ENCODE measurements at places on chromosomes 1 and 21.

DNA sequence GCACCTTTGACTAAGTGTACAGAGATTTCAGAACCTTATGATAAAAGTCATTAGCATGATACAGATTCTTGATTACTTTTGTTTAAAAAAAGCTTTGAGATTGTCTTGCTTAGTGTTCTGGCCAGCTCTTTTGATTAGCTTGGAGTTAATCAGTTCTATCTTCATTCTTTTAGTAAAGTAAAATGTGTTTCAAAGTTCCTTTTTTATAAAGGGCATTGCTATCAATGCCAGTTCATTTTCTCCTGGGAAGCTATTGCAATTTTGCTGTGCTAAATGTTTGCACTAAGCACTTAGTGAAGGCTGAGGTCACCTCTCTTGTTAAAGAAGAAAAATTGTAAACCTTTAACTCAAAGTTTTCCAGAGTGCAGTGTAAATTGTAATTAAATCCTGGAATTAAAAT lies 946.7 kb upstream of the TMPRSS15 start:
- no peak for DNase-seq

DNA sequence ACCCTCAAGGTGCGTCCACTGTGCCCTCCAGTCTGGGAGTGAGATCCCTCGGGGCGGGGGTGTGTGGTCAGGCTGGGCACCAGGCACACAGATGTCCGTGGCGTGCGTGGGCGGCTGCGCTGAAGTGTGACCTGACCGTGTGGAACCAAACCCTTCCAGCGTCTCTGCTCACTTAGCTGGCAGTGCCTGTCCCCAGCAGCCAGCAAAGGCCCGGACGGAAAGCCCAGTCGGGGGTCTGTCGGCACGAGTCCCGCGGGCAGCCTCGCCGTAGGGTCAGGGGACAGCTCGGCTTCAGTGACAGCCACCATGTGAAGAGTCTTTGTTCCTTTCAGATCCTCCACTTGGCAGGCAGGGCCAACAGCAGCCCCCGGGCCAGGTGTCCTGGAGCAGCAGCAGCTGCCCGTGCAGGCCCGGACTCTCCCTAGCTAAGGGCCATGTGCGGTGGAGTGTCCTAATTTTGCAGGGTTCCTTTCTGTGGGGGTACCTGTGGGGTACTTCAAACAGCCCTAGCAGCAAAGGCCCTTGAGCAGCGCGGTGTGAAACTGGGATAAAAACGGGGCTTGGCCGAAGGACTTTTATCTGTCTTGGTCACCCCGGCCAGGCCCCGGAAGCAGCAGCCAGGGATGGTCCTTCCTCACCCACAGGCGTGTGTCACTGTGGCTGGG lies 11.6 kb downstream of the TTLL10 start:
- DNase-seq = no peak

- no peak for DNase-seq
Observed at GRCh38 chr1:20321573-20321972, 30.9 kb downstream of the VWA5B1 start.

- no peak for DNase-seq
Observed at GRCh38 chr1:185681034-185681633, 53.1 kb upstream of the HMCN1 start.

DNA sequence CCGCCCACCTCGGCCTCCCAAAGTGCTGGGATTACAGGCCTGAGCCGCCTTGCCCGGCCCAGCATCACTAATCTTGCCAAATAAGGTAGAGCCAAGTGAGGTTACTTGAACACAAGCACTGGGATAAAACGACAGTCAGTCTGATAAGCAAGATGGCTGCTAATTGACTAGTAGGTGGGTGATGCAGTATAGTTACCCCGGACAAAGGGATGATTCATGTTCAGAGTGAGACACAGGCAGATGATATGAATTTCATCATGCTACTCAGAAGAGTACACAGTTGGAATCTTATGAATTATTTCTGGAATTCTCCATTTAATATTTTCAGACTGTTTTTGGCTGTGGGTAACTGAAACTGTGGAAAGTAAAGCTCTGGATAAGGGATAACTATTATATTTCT lies 178.4 kb downstream of the USP25 start:
- no peak for DNase-seq

GRCh38 chr1:180026556-180026955 lies 71.9 kb downstream of the CEP350 start:
- DNase-seq = no peak

DNA sequence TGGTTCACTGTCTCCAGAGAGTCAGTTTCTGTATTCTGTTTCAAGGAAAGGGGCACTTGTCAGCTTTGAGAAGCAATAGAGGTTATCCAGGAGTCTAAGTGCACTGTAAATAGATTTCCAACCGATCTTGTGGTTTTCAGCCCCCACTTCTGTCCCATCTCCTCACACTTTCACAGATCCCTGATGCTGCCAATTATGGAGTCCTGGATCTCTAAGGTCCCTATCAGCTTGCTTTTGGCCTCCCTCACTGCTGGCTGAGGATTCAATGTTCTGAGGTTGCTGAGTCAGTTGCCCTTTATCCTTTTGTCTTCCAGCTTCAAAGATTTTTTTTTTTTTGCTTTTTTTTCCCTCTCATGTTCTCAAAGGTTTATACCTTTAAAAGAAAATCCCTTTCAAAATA lies 98.4 kb downstream of the DIRAS3 start:
- no peak for DNase-seq

GRCh38 chr1:39088658-39089057 lies 62.5 kb downstream of the NDUFS5 start:
- no peak for DNase-seq

- no peak for DNase-seq
Observed at GRCh38 chr1:97332716-97333115, 588.1 kb downstream of the DPYD start.

GRCh38 chr1:55959136-55959548 lies 620.2 kb downstream of the PLPP3 start:
- DNase-seq = no peak

DNA sequence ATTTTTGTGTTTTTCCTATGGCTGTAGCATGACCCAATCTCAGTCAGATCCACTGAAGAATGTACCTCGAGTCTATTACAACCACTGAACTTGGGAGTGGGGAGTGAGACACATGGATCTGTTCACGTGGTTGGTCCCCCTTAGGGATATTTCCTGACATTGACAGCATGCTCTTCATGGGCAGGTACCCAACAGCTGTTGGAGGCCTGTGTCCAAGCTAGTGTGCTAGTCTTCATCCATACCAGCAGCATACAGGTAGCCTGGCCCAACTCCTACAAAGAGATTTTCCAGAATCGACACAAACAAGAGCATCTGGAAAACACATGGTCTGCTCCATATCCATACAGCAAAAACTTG lies 34.2 kb upstream of the HSD3B1 start:
- DNase-seq = no peak

DNA sequence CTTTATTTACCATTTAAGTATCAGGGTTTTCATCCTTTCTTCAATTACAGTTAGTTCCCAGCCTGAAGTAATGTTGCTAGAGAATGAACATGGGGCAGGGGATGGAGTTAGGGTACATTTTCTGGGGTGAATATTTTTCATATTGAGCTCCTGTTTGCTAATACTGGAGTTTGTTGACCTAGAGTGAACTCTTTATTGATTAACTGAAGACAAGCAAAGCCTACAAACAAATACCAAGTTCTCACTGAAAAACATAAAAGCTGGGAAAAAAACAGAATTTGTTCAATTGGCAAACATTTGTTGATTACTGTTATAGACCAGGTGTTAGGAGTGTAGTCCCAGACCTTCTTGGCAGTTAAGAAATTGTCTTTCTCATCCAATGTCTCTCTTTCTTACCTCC lies 28.2 kb upstream of the PIGV start:
- DNase-seq = no peak

- DNase-seq = no peak
Observed at GRCh38 chr1:54332781-54333585, 73.2 kb downstream of the SSBP3 start.

GRCh38 chr21:38136201-38136600 lies 120.6 kb upstream of the KCNJ15 start:
- no peak for DNase-seq

GRCh38 chr1:172292840-172293239 lies 127.6 kb upstream of the C1orf105 start:
- DNase-seq = no peak

GRCh38 chr21:28237661-28238060 lies 755.0 kb downstream of the LTN1 start:
- no peak for DNase-seq

GRCh38 chr1:60619581-60619980 lies 462.8 kb upstream of the NFIA start:
- DNase-seq = no peak

DNA sequence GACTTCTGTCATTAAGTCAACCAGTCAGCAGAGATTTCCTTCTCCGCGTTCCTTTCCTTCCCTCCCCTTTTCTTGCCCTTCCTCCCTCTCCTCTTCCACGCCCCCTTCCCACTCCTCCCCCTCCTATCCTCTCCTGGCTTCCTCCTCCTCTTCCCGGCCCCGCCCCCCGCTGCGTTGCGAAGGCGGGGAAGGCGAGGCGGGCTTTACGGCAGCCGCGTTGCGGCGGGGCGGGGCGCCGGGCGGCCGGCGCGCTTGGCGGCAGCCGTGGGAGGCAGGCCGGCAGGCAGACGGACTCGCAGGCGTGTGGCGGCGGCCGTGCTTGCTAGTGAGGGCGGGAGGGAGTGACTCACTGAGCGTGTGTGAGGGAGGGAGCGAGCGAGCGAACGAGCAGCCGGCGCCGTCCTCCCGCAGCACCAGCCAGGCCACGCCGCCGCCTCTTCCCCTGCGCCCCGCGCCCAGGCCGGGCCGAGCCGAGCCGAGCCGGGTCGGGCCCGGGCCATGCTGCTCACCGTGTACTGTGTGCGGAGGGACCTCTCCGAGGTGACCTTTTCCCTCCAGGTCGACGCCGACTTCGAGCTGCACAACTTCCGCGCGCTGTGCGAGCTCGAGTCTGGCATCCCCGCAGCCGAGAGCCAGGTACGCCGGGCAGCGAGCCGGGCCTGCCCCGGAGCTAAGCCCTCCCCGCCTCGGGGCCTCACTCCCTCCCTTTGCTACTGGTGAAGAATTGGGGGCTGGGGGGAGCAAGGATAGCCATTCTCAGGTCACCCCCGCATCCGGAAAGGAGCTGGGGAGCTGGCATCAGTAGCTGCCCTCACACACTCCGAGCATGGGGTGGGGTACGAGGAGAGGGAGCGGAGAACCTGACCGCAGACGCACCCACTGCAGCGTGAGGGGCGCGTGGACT lies at the start of gene DDI2:
TSS of gene DDI2 (plus strand) at position 286 of the 904 bp plus-strand sequence. CDS start at position 499, 213 bp downstream.
- DNase-seq = peak; percentile 98

GRCh38 chr21:41764558-41765419 lies 2.1 kb downstream of the RIPK4 start:
- DNase-seq = no peak

- no peak for DNase-seq
Observed at GRCh38 chr1:65371544-65371943, 48.9 kb upstream of the LEPR start.

DNA sequence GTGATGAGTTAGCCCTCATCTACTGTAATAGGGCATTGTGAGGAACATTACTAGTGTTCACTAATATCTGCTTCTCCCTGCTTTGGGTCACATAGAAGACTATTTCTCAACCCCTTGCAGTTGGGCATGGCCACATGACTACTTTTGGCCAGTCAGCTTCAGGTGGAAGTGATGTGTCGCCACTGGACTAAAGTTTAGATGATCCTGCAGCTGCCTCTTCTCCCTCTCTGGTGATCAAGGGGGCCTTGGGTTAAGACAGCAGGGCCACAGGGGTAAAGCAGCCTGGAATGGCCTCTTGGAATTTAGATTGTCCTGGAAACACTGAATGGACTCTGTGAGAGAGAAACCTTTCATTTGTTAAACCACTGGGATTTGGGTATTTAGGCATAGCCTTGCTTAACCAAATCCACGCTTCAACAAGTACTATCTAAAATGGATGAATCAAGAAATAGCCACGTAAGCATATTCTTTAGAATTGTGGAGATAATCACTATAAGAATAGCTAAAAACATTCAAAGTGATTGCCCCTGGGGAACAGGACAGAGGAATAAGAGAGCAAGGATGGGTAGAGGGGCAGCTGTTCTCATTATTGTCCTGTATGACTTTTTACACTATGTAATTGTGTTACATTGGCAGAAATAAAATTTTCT lies 41.2 kb downstream of the OPRD1 start:
- DNase-seq = no peak

DNA sequence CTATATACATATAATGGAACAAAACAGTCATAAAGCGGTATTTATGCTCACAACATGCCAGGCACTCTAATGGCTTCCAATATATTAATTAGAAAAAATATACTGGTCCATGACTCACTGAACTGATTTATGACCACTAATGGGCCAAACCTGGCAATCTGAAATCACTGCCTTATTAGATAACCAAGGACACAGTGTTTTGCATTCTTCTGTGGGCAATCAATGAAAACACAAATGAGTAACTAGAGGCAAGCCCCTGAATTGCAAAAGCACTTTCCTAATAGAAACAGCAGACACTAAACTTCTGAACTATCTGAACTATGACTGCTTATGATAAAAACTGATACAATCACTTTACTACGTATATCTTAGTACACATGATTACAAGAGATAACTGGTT lies 3.5 kb downstream of the GCLM start:
- no peak for DNase-seq

- no peak for DNase-seq
Observed at GRCh38 chr21:17488620-17489019, 24.2 kb upstream of the CXADR start.

DNA sequence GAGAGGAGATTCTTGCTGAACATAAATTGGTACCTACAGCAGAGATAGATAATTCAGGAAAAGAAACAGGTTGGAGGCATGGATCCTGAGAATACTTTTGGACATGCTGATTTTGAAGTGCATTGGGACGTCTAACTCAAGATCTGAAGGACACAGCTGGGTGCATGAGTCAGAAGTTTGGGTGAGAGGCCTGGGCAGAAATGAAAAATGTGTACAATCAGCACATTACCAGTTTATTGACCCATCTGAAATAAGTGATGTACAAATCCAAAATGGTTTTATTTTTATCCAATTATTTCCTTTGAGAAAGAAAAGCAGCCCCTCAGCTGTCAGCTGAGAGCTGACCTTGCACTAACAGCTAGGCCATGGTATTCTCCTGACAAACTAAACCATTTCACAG lies 975.2 kb upstream of the B3GALT2 start:
- DNase-seq = no peak

DNA sequence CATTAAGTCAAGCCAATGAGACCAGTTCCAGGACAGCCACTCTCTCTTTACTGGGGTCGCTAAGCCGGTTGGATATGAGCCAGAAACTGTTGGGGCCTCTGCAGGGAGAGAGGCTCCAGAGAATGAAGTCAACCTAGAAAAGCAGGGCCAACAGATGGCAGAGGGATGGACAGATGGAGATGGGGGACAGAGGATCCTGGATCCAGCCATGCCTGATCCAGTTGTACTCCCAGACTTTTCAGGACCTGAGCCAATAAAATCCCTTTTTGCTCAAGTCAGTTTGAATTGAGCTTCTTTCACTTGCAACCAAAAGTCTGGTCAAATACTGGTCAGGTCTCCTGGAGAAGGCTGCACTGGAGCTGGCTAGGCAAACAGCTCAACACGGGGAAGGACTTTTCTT lies 2.2 kb downstream of the DHCR24 start:
- no peak for DNase-seq

- no peak for DNase-seq
Observed at GRCh38 chr1:119101563-119101962, 38.9 kb downstream of the WARS2 start.
